ENCODE measurements at places on chromosomes 2 and 18. TPM values are rescaled to one million over a fixed set of nuclear protein-coding genes. Genes with fewer than 3 reads are reported as not detected.

LIMS2 gene
- 6.0 TPM for total RNA-seq

PJVK gene
- 1.4 TPM for total RNA-seq

ACMSD gene
- total RNA-seq: not detected

ALK gene
- 0.04 TPM for total RNA-seq

EPB41L3 gene
- total RNA-seq: 16.3 TPM

SCN2A gene
- 0.04 TPM for total RNA-seq

MDH1B gene
- total RNA-seq: 0.76 TPM

TCF7L1 gene
- total RNA-seq: 4.5 TPM

TRIM43 gene
- total RNA-seq: not detected

CYB5A gene
- 74.4 TPM for total RNA-seq

CD207 gene
- total RNA-seq: not detected

SERPINB10 gene
- 0.36 TPM for total RNA-seq

ARHGAP28 gene
- 2.4 TPM for total RNA-seq

CYTIP gene
- total RNA-seq: 1.3 TPM

TUBA3E gene
- not detected for total RNA-seq

FNDC4 gene
- total RNA-seq: 8.5 TPM

PRADC1 gene
- 19.0 TPM for total RNA-seq

KCNG2 gene
- 0.20 TPM for total RNA-seq

PLEKHH2 gene
- 1.6 TPM for total RNA-seq

RNMT gene
- total RNA-seq: 19.7 TPM

HOXD10 gene
- 0.24 TPM for total RNA-seq

SCN1A gene
- not detected for total RNA-seq

CIDEA gene
- total RNA-seq: 0.80 TPM

LONRF2 gene
- total RNA-seq: 0.48 TPM

SLC4A3 gene
- 3.0 TPM for total RNA-seq

SLC19A3 gene
- total RNA-seq: 1.5 TPM

BUB1 gene
- total RNA-seq: 15.9 TPM

ALKAL2 gene
- total RNA-seq: 0.44 TPM

C2orf78 gene
- total RNA-seq: not detected

SNRPD1 gene
- 57.2 TPM for total RNA-seq

Measured in esophagus mucosa (tissue), 1 donor.